ENCODE measurements at places on chromosomes 5 and 9.

GRCh38 chr9:82601293-82601771 lies 461.6 kb downstream of the RASEF start:
- no peak for DNase-seq

- no peak for DNase-seq
These were observed 98.1 kb upstream of the IFNK start for GRCh38 chr9:27425827-27426510.

DNA sequence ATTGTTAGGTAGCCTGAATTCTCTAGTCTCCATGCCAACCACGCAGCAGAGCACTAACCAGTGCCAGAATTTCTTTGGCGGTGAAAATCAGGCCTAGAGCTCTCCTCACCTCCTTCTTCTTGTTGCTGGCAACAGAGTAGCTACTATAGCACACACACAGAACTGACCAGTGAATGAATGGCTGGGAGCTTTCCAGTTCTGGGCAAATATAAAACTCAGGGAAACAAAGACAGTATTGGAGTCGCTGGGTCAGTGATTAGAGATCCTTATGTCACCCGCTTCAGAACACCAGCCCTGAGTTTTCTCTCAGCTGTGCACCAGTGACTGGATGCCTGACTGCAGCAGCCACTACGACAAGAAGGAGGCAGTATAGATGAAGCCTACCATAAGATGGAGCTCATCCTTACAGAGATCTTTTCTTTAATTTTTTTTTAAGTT lies 26.9 kb upstream of the FEM1C start:
- DNase-seq: no peak

GRCh38 chr5:61329550-61330128 lies 2.4 kb upstream of the ZSWIM6 start:
- peak; percentile 26 for DNase-seq

- no peak for DNase-seq
These were observed 43.6 kb upstream of the NKX2-5 start for GRCh38 chr5:173278641-173279040.

DNA sequence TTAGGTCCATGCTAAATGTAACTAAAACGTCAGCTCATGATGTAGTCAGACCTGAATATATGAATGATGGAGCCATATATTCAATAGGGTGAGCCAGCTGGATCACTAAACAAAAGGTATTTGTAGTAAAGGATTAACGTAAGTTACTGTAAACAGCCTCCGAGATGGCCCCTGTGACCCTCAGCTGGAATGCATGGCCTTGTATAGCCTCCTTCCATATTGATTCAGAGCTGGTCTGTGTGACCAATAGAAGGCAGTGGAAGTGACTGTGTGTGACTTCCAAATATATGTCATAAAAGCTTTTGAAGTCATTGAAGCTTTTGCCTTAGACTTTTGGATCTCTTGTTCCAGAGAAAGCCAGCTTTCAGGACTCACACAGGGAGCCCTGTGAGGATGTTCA lies 154.4 kb upstream of the CHD1 start:
- DNase-seq: no peak

DNA sequence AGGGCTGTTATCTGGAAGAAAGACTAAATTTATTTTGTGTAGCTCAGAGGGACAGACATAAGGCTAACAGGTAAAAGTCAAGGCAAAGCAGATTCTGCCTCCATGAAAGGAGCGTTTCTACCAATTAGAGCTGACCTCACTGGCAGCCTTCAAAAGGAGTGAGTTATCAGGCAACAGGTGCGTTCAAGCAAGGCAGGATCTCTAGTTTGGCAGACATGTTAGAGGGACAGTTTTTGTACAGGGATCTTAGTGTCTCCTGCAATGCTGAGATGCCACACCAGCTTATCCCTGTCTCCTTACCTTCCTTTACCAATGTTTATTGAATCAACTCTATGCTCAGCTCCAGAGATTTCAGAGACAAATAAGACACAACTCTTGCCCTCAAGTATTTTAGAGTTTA lies 73.8 kb downstream of the NRG2 start:
- no peak for DNase-seq

DNA sequence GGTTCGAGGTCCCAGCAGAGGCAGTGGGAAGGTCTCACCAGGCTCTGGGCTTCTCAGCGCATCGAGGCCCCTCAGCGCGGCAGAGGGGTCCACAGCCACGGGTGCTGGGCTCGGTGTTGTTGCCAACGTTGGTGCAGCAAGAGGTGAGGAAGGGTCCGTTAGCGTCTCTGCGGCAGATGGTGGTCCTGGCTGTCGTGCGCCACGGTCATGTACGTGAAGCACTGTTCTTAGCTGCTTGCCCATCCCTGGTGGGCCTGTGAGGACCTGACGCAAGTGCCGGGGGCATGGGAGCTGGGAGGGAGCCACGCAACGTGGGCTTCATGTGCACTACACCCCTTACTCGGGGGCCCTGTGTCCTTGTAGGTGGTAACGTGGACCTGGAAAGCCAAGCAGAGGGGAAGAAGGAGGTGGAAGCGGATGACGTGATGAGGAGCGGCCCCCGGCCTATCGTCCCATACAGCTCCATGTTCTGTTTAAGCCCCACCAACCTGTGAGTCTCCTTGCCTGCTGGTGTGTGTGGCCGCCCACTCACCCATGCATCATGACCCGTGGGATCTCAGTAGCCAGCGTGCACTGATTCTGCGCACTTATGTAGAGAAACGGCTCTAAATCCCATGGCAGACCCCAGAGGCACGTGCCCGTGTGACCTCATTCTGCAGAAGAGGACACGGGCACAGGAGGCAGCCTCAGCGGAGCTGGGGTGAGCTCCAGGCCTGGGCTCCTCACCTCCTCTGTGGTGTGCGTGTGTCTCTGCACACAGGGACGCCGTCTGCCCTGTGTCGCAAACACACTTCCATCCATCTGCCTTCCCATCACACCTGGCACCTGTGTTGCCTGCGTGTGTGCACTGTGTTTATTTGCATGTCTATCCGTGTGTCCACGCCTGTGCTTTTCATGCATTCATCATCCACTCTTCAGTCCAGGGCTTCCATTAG lies 166.1 kb downstream of the CACNA1B start:
- no peak for DNase-seq

- no peak for DNase-seq
These were observed 47.5 kb downstream of the SLC22A5 start for GRCh38 chr5:132417010-132417439.

DNA sequence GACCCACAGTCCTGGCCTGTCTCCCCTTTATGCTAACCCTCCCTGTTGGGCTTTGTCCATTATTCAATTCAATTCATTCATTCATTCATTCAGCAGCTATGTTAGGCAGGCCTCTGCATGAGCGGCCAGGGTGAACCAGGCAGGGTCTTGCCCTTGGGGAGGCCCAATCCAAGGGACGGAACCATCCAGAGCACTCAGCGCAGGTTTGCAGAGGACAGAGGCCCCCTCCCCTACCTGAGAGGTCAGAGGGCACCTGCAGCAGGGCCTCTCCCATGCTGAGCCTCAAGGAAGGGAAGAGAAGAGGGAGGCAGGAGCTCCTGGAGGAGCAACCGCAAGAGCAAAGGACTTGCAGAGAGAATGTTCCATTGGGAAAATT lies 61.4 kb downstream of the C9orf50 start:
- DNase-seq: no peak

DNA sequence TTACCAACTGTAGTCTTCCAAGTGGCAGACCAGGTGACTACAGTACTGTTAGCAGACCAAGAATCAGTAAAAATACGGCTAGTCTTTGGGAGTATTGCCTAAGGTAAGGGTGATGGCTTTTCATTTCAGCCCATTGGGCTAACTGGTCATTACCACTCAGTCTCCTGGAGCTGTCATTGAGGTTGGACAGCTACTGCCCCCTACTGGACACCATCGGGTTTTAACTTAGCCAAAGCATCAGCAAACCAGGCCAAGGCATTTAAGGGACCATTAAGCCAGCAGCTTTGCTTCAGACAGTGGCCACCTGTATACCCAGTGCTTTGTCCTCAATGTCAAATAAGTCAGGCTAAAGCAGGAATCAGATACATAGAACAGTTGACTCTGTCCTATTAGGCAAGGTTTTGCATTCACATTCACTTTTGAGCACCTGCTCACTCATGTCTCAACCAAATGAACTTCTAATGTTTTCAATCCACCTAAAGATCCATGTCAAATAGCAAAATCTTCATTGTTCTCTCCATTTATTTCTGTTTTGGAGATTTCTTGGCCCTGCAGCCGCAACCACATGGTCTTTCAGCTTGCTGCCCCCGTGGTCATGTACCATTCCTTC lies 117.2 kb downstream of the INVS start:
- no peak for DNase-seq

- DNase-seq: no peak
These were observed 218.0 kb upstream of the PCSK5 start for GRCh38 chr9:75672478-75672877.

DNA sequence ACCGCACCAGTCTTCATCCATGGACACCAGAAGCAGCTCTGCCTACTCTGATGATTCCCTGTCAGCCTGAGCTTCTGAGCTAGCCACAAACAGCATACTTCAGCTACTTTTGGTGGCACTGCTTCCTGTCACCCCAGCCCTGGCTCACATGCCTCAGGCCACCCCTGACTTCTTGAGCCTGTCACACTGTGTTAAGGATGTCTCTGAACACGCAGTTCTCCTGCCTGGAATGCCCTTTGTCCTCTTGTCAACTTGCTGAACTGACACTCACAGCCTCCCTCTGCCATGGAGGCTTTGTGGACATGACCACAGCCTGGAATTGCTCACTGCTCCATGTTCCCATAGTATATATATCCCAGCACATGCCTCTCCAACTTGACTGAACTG lies 7.2 kb downstream of the MACROH2A1 start:
- DNase-seq: no peak

GRCh38 chr9:35152926-35153325 lies 8.9 kb upstream of the UNC13B start:
- no peak for DNase-seq

- no peak for DNase-seq
These were observed 53.7 kb upstream of the TEX48 start for GRCh38 chr9:114735704-114736103.

DNA sequence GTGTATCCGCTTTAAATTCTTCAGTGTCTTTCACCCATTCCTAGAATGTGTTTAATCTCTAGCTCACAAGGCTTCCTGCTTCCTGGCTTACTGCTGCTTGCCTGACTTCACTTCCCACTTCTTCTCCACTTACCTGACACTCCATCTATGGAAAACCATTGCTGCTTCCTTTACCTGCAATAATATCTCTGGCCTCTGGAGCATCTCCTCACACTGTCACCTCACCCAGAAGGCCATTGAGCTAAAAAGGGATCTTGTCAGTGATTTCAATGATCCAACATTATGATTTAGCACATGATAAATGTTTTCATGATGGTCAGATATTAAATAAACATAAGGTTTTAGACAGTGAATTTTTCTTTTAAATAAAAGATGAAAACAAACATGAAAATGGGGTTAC lies 281.1 kb downstream of the MRPS30 start:
- DNase-seq: no peak

DNA sequence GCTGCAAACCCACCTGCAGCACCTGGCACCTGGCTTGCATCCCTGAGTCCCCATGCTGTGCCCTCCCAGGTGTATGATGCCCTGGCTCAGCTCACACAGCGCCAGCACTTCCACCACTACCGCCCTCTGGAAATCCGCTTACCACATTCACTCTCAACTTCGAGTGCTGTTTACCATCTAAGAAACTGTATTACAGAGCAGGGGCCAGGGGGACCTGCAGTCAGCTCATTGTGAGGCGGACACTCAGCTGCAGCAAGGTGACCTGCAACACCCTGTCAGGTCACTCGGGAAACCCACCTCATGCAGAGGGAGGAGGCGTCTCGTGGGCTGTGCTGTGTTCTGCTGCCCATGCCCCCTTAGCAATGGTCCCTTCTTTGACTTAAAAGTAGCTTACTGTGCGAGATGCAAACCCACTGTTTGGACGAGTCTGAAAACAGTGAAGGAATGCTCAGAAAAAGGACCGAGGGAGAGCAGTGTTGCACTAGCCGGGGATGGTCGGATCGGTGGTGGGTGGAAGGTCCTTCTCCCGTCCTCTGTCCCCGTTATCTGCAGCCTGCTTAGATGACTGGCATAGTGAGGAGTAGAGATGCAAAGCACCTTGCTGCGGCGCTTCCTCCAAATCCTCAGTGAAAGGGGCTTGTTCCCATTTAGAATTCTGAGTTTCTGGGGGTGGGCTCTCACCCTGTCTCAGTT lies 55.2 kb upstream of the CTSL start:
- no peak for DNase-seq

DNA sequence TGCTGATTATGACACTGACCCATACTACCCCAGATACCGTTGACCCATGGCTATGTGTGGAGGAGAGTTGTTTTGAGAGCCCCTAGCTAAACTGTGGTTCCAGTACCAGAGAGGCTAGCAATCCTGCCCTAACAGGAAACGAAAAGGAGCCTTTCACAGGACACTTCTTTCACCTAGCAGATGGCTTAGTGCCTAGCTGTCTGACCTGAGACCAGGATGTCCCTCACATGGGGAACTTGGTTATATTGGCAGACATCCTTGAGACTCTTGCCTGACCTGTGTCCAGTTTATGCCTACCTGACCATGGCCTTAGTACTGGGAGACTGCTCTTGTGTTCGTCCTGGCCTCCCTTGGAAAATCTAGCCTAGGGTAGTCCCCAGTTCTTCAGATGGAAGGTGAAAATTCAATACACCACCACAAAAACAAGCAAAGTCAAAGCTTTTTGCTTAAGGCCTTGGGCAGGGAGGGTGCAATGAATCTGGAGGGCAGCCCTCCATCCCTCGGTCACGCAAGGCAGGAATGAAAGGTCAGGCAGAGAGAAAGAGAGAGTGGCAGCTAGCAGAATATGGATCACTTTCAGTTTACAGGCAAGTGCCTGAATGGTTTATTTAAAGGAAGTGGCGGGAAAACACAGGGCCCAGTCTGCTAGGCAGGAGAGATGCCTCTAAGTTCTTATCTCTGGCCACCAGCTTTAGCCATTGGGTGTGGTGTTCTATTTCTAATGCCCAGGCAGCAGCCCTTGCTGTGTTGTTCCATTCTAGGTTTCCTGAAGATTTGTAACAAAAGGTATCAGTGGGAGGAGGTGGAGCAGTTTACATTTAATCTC lies 16.4 kb upstream of the ZNF474 start:
- DNase-seq: no peak

GRCh38 chr5:142324136-142324870 lies 518 bp downstream of the SPRY4 start:
- DNase-seq: no peak

DNA sequence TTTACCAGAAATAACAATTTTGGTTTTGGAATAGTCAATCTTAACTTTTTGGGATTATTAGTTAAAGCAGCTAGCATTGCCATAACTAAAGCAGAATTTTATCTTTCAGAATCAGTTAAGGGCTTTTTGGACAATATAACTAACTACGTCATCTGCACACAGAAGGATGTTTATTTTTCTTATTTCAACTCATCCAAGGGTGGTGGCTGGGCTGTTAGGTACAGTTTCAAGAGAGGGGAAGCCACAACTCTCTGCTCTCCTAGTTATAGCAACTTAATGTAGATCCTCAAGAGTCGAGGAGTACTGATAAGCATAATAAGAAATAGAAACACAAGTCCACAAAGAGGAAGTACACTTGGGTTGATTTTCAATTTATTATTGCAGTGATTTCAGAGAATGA lies 65.6 kb downstream of the ANKRD55 start:
- no peak for DNase-seq

GRCh38 chr5:1874348-1874747 lies 8.4 kb downstream of the IRX4 start:
- no peak for DNase-seq

GRCh38 chr9:92138157-92138959 lies 23.1 kb upstream of the SPTLC1 start:
- DNase-seq: peak; percentile 42
